ENCODE measurements at places on chromosomes 1 and 21.

- DNase-seq = no peak
Observed at GRCh38 chr1:221069178-221069903, 190.1 kb downstream of the HLX start.

- no peak for DNase-seq
Observed at GRCh38 chr1:200869753-200870391, 2.9 kb upstream of the GPR25 start.

DNA sequence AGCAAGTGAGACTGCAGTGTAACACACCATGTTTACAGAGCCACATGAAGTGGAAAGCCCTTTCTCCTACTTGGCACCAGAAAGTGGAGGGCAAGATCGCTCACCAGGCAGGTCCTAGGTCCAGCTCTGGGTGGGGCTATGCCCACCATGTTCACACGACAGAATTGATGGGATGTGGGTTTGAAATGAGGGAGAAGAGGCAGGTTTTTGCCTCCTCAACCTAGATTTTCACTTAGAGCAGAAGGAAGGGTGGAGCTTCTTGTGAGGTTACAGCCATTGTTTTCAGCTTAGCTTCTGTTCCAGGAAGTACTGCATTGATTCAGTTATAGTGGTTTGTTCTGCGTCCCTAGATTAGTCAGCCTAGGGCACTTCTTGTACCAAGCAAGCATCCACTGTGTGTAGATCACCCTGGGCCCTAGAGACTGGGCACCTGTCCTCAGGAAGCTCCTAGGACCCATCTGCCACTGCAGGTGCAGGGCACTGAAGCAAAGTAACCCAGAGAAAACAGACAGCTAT lies 2.3 kb downstream of the CD53 start:
- no peak for DNase-seq

- no peak for DNase-seq
Observed at GRCh38 chr1:231284441-231284840, 43.4 kb downstream of the GNPAT start.

DNA sequence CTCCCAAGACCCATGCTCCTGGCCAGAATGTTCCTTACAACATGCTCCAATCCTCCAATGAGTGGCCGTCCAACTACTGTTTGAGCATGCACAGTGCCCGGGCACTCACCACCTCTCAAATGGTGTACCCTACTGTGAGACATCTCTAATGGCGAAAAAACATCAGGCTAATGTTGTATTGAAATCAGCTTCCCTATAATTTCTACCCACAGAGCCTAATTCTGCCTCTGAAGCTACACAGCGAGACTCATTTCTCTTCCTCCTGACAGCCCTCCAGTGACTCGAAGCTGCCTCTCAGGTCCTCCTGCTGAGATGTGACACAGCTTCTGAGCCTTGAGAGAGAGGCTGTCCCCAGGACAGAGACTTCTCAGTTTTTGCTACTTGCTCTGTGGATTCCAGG lies 130.7 kb downstream of the FAM78B start:
- DNase-seq = no peak

GRCh38 chr1:154304664-154305337 lies 16.1 kb upstream of the AQP10 start:
- no peak for DNase-seq
